Aorta (tissue), 5 donors: ENCODE measurements at places on chromosomes 1 and 21. TPM values are rescaled to one million over a fixed set of nuclear protein-coding genes. Genes with fewer than 3 reads are reported as not detected.

Gene PLPP3
- 76.2 TPM for total RNA-seq

Gene LAX1
- total RNA-seq, result 2.2 TPM

Gene HEYL
- total RNA-seq, result 26.3 TPM

Gene DIO1
- not detected for total RNA-seq

Gene TNFAIP8L2
- total RNA-seq, result 4.1 TPM

GRCh38 chr1:236433819-236434315 is 39.8 kb downstream of the EDARADD start:
- H3K4me3 ChIP-seq, result no peak overlapping the region
- no peak for DNase-seq
- no peaks in the 10 kb centered on the region for H3K36me3 ChIP-seq
- H3K4me1 ChIP-seq, result no peaks in the 10 kb centered on the region
- no peak overlapping the region for H3K27ac ChIP-seq

GRCh38 chr1:177163844-177164379 is 600 bp downstream of the ASTN1 start:
- no peaks in the 10 kb centered on the region for H3K36me3 ChIP-seq
- no peak for DNase-seq
- H3K4me3 ChIP-seq, result no peak overlapping the region

DNA sequence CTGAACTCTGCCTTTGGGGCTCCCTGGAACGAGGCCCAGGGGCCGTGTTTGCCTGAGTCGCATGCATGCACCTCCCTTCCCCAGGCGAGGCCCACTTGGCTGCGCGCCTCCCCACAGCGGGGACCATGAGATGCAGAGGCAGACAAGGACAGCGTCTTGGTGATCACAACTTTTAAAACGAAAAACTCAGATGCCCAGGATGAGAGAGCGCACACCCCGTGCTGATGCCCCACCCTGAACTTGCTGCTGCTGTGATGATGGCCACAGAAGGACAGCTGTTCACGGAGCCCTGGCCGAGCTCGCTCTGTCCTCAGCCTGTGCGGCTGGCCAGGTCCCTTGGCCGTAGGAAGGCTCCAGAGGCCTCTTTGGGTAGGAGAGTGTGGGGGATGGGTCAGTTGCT is 11.4 kb upstream of the PRMT2 start:
- H3K4me1 ChIP-seq, result no peaks in the 10 kb centered on the region
- no peak overlapping the region for H3K4me3 ChIP-seq
- H3K36me3 ChIP-seq, result no peaks in the 10 kb centered on the region
- DNase-seq, result no peak
- H3K27ac ChIP-seq, result no peak overlapping the region

- H3K4me1 ChIP-seq, result no peaks in the 10 kb centered on the region
- peak; percentile 79 for DNase-seq
- H3K36me3 ChIP-seq, result no peaks in the 10 kb centered on the region
- H3K27ac ChIP-seq, result no peak overlapping the region
- H3K27me3 ChIP-seq, result no peaks in the 10 kb centered on the region
These were observed 165.5 kb upstream of the TMEM51 start for GRCh38 chr1:14987829-14988603.

- no peak for DNase-seq
- H3K4me3 ChIP-seq, result no peak overlapping the region
- no peaks in the 10 kb centered on the region for H3K36me3 ChIP-seq
- H3K27me3 ChIP-seq, result no peaks in the 10 kb centered on the region
These were observed 310.6 kb downstream of the DISC1 start for GRCh38 chr1:231936983-231937775.

DNA sequence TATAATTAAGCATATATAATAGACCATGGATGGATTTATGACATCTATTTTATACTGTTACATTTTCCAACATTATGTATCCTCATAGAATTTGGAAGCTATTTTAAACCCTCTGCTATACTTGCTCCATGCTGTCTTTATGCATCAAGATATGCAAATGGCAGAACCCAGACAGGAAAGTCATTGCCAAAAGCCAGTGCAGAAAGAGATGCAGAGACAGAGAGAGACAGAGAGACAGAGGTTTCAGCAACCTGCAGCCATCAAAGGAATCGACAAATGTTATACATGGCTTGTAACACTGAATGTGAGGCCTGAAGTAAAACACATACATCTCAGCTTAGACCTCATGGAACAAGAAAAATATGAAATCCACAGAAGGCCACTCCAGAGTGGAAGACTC is 7.5 kb upstream of the PTPRC start:
- no peak overlapping the region for H3K27ac ChIP-seq
- H3K4me3 ChIP-seq, result no peak overlapping the region
- DNase-seq, result no peak
- no peaks in the 10 kb centered on the region for H3K36me3 ChIP-seq
- H3K4me1 ChIP-seq, result no peaks in the 10 kb centered on the region

GRCh38 chr1:155010211-155010918 is 7.8 kb downstream of the ZBTB7B start:
- no peak overlapping the region for H3K27ac ChIP-seq
- no peaks in the 10 kb centered on the region for H3K4me1 ChIP-seq
- H3K36me3 ChIP-seq, result no peaks in the 10 kb centered on the region
- H3K27me3 ChIP-seq, result no peaks in the 10 kb centered on the region
- DNase-seq, result no peak
- H3K4me3 ChIP-seq, result no peak overlapping the region

DNA sequence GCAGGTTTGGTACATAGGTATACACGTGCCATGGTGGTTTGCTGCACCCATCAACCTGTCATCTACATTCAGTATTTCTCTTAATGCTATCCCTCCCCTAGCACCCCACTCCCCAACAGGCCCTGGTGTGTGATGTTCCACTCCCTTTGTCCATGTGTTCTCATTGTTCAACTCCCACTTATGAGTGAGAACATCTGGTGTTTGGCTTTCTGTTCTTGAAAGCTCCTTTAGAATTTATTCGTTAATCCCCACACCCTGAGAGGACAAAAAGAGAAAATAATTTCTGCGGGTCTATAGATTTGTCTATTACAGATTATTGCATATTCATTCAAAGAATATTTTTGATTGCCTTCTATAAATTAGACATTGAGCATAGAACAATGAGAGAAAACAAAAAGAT is 455.5 kb downstream of the PLPP3 start:
- DNase-seq, result no peak
- no peak overlapping the region for H3K4me3 ChIP-seq
- H3K27ac ChIP-seq, result no peak overlapping the region
- H3K27me3 ChIP-seq, result no peaks in the 10 kb centered on the region
- H3K36me3 ChIP-seq, result no peaks in the 10 kb centered on the region

GRCh38 chr1:86926883-86927282 is 12.4 kb downstream of the HS2ST1 start:
- DNase-seq, result no peak
- no peaks in the 10 kb centered on the region for H3K36me3 ChIP-seq
- no peaks in the 10 kb centered on the region for H3K4me1 ChIP-seq

- no peak overlapping the region for H3K27ac ChIP-seq
- no peak overlapping the region for H3K4me3 ChIP-seq
- no peaks in the 10 kb centered on the region for H3K36me3 ChIP-seq
- no peaks in the 10 kb centered on the region for H3K4me1 ChIP-seq
- no peaks in the 10 kb centered on the region for H3K27me3 ChIP-seq
These were observed 42.1 kb downstream of the DMRTB1 start for GRCh38 chr1:53501065-53502005.

DNA sequence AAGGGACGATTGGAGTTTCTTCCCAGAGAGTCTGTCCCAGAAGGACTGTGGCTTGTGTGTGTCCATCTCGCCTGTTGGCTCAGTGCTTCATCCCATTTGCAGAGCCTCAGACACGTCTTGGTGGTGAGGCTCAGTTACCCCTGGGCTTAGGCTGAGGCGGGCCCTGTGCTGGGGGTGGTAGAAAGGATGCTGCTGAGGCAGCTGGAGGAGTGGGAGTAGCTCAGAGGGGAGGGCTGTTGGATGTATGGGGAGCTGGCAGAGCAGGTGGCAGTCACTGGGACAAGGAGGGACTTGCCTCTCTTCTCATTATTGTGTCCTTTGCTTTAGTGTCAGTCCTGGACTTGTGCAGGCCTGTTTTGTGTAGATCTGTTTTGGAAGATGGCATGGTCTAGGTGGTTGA is 7.3 kb upstream of the MIIP start:
- no peaks in the 10 kb centered on the region for H3K4me1 ChIP-seq
- no peak overlapping the region for H3K4me3 ChIP-seq
- H3K27me3 ChIP-seq, result no peaks in the 10 kb centered on the region
- no peak for DNase-seq
- H3K27ac ChIP-seq, result no peak overlapping the region
- H3K36me3 ChIP-seq, result no peaks in the 10 kb centered on the region

- H3K4me1 ChIP-seq, result no peaks in the 10 kb centered on the region
- H3K4me3 ChIP-seq, result no peak overlapping the region
- H3K36me3 ChIP-seq, result no peaks in the 10 kb centered on the region
- no peak overlapping the region for H3K27ac ChIP-seq
- no peaks in the 10 kb centered on the region for H3K27me3 ChIP-seq
These were observed 8.0 kb downstream of the TNFRSF9 start for GRCh38 chr1:7932524-7933138.

DNA sequence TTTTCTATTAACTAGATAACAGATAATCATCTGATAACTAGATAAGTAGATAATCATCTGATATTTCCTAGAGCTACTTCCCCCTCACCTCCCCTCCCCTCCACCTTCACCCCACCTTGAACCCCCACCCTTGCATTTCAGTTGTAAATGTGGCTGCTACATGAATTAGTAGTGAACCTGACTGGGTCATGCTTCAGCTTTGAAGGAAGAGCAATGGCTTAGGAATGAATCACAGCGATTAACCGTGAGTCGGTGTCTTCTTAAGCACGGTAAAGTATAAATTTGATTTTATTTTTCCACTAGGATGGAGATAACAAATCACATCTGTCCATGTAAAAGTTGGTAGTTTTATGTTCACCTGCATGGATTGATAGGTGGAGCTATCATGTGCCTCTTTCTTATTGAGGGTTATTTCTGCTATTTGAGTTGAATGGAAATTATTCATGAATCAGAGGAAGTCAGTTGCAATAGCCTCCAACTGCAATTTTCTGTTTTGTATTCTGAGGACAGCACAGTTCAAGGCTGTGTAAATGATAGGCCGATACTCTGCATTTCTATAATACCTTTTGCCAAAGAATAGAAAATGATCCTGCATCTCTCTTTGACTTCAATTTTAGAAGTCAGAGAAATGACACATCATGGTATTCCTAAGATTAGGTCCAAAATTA is 235.0 kb downstream of the PTGER3 start:
- H3K36me3 ChIP-seq, result no peaks in the 10 kb centered on the region
- no peak overlapping the region for H3K27ac ChIP-seq
- H3K4me1 ChIP-seq, result no peaks in the 10 kb centered on the region
- no peak for DNase-seq
- H3K27me3 ChIP-seq, result no peaks in the 10 kb centered on the region
- H3K4me3 ChIP-seq, result no peak overlapping the region

DNA sequence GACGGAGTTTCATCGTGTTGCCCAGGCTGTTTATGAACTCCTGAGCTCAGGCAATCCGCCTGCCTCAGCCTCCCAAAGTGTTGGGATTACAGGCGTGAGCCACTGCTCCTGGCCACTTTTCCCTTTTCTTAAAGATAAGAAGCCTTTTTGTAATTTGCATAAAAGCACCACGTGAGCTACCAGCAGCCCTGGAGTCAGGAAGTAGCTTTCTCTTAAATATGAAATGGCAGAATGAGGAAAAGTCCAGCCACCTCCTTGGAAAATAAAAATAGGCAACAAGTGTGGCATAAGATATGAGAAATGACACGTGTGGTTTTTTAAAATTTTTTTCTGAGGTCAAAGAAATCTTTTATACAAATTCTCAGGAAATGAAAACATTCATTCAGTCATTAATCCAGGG is 259.7 kb downstream of the DYRK1A start:
- no peak overlapping the region for H3K27ac ChIP-seq
- H3K36me3 ChIP-seq, result no peaks in the 10 kb centered on the region
- H3K4me3 ChIP-seq, result no peak overlapping the region
- no peak for DNase-seq

DNA sequence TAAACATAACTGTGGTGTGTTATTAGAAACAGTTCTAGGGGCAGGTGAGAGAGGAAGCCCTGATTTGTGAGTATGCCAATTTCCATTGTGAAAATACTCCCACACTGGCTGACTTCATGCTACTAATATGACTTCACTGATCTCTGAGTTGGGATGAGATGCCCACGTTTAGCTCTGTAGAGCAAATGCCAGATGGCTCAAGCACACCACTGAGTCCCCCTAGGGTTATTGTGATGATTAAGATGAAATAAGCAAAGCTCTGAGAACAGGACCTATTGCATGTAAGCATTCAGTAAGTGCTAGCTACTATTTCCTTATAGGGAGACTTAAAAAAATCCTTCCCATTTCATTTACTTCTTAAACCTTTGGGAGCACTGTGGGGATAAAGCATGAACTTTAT is 117.6 kb downstream of the CENPF start:
- H3K36me3 ChIP-seq, result no peaks in the 10 kb centered on the region
- DNase-seq, result no peak
- H3K4me3 ChIP-seq, result no peak overlapping the region

DNA sequence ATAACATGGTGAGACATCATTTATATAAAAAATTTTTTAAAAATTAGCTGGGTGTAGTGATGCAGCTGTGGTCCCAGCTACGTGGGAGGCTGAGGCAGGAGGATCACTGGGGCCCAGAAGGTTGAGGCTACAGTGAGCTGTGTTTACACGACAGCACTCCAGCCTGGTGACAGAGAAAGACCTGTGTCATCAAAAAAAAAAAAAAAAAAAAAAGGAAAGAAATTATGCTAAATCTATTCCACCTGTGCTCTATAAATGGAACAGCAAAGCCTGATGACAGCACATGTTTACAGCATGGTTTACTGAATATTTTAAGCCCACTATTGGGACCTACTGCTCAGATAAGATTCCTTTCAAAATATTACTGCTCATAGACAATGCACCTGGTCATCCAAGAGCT is 217.6 kb downstream of the PRDM2 start:
- H3K4me3 ChIP-seq, result no peak overlapping the region
- H3K36me3 ChIP-seq, result no peaks in the 10 kb centered on the region
- no peak overlapping the region for H3K27ac ChIP-seq
- no peaks in the 10 kb centered on the region for H3K4me1 ChIP-seq
- no peak for DNase-seq

DNA sequence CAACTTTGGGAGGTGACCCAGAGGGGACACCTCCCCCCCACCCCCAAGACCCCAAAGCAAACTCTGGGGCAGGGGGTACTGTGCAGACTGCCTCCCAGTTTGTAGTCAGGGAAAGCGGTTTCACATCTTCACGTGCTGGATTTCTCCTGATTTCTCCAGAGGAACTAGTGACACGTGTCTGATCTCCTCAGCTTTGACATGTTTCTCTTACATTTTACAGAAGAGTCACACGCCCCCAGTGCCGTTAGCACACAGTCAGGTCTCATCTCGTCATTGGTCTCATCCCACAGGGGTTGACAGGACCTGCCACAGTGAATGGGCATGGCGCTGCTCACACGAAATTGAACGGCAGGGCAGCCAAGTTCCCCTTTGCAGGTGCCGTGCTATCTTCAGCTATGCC is 11.8 kb downstream of the PDPN start:
- no peak overlapping the region for H3K27ac ChIP-seq
- DNase-seq, result no peak
- H3K4me3 ChIP-seq, result no peak overlapping the region
- no peaks in the 10 kb centered on the region for H3K27me3 ChIP-seq
- H3K36me3 ChIP-seq, result no peaks in the 10 kb centered on the region
